SJSA1 (cell line): ENCODE measurements at places on chromosomes 13 and 19. TPM values are rescaled to one million over a fixed set of nuclear protein-coding genes. Genes with fewer than 3 reads are reported as not detected.

The PSG3 gene
- not detected in 2 replicates for total RNA-seq

The PSG2 gene
- not detected in 2 replicates for total RNA-seq

The CA11 gene
- total RNA-seq = not detected in 2 replicates

The KCTD4 gene
- 0.08 TPM in 1 of 2 replicates, not detected in the other for total RNA-seq

The NHLRC3 gene
- total RNA-seq = 4.9 and 6.7 TPM in 2 replicates

The RNF17 gene
- not detected in 2 replicates for total RNA-seq

The IZUMO2 gene
- total RNA-seq = not detected in 2 replicates

The SIGLEC14 gene
- not detected in 2 replicates for total RNA-seq

The C13orf42 gene
- total RNA-seq = not detected in 2 replicates

The PSG6 gene
- total RNA-seq = not detected in 2 replicates

The ZNF791 gene
- total RNA-seq = 14.8 and 15.4 TPM in 2 replicates

The ZNF737 gene
- total RNA-seq = not detected in 2 replicates

The MBNL2 gene
- total RNA-seq = 37.8 and 62.8 TPM in 2 replicates

The ITM2B gene
- total RNA-seq = 142 and 172 TPM in 2 replicates

The GFY gene
- not detected in 2 replicates for total RNA-seq

The NLRP11 gene
- total RNA-seq = not detected in 2 replicates

The NALCN gene
- total RNA-seq = 0.22 and 1.2 TPM in 2 replicates

The GNA15 gene
- total RNA-seq = 0.05 TPM in 1 of 2 replicates, not detected in the other

The ZSCAN4 gene
- not detected in 2 replicates for total RNA-seq

The ZNF575 gene
- 0.09 and 0.42 TPM in 2 replicates for total RNA-seq

The TNNI3 gene
- total RNA-seq = not detected in 2 replicates

The RFPL4AL1 gene
- not detected in 2 replicates for total RNA-seq

The EID2 gene
- 16.9 and 22.7 TPM in 2 replicates for total RNA-seq

The GIPR gene
- 0.72 and 2.1 TPM in 2 replicates for total RNA-seq

The ZNF558 gene
- 16.2 and 30.2 TPM in 2 replicates for total RNA-seq

The PSG7 gene
- total RNA-seq = not detected in 2 replicates

The GPR12 gene
- not detected in 2 replicates for total RNA-seq

The DPY19L3 gene
- total RNA-seq = 15.3 and 34.0 TPM in 2 replicates

The KLK12 gene
- not detected in 2 replicates for total RNA-seq

The SHC2 gene
- total RNA-seq = not detected in 2 replicates

The PCDH17 gene
- not detected in 2 replicates for total RNA-seq

The ZNF441 gene
- 3.8 and 7.8 TPM in 2 replicates for total RNA-seq

The C19orf67 gene
- not detected in 2 replicates for total RNA-seq

The TRPM4 gene
- 6.8 and 9.2 TPM in 2 replicates for total RNA-seq

The ZNF235 gene
- total RNA-seq = 3.8 and 4.3 TPM in 2 replicates

The CEACAM8 gene
- not detected in 2 replicates for total RNA-seq

The CCDC8 gene
- 12.5 and 18.6 TPM in 2 replicates for total RNA-seq

The APOE gene
- 1.7 TPM in 2 replicates for total RNA-seq

The S1PR5 gene
- total RNA-seq = 0.05 TPM in 1 of 2 replicates, not detected in the other

The LYPD5 gene
- 0.24 TPM in 1 of 2 replicates, not detected in the other for total RNA-seq

The TIMM44 gene
- 49.6 and 65.3 TPM in 2 replicates for total RNA-seq

The MBD3L2 gene
- total RNA-seq = not detected in 2 replicates

The GATAD2A gene
- total RNA-seq = 41.5 and 45.9 TPM in 2 replicates

The EPSTI1 gene
- total RNA-seq = 10.2 and 21.3 TPM in 2 replicates

The EBI3 gene
- total RNA-seq = not detected in 2 replicates

The PDCD5 gene
- 212 and 277 TPM in 2 replicates for total RNA-seq

The SMIM44 gene
- not detected in 2 replicates for total RNA-seq

The SLAIN1 gene
- total RNA-seq = not detected in 2 replicates

The GJA3 gene
- total RNA-seq = not detected in 2 replicates

The OR10H5 gene
- not detected in 2 replicates for total RNA-seq

The PROSER1 gene
- total RNA-seq = 3.1 and 13.0 TPM in 2 replicates
